Brain (organoid and tissue), 16 donors: ENCODE measurements at places on chromosomes 6 and 20.
A peak's percentile ranks its signal among the peaks of the same experiment; 100 is the strongest.

GRCh38 chr6:87848616-87849015 lies 146.6 kb upstream of the AKIRIN2 start:
- DNase-seq: no peak

DNA sequence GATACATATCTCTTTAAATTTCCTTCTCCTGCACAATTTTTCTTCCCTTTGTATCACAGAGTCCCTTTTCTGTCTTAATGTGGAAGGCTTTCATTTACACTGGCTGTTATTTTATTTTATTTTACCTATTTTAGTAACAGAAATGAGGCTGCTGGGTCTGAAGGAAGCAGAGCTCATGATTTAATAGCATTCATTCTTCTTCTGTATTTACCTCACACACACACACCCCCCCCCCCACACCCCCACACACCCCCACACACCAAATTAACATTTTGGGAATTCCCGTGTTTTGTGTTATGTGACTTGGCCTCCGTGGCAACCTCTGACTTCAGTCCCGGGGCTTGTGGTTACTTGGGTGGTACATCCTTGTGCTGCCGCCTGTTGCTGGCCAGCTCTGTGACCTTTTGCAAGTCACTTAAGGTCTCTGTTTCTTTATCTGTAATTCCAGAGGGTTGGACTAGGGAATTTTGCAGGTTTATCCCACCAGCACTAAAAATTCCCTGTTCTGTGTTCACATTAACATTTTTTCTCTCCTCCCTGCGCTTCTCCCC lies 108.8 kb downstream of the TIAM2 start:
- no peak for DNase-seq

DNA sequence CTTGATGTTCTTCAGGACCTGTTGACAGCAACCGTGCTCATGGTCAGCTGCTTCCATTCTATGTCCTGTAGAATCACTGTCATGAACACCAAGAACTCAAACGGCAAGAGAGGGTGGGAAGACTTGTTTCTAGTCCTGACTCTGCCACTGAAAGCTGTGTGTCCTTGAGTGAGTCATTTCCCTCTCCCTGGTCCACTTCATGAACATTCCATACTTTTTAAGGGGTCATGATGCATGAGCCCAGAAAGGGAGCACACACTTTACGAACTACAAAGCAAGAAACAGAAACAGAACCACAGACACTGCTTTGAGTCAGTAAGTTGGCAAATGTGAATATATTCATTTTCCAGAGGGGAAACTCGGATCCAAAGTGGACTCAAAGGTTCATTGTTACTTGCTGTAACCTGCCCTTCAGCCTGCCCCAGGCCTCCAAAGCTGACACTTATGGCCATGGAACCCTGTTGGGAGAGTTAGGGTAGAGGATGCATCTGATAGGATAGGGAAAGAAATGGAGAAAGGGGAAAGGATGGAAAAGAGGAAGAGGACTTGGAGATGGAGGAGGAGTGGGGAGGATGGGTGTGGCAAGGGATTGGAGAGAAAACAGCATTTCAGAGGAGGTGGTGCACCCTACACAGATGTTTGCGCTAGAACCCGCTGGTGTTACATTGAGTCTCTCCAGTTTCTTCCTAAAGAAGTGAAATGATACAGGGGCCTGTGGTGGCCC lies 129.8 kb downstream of the FOXO3 start:
- no peak for DNase-seq

GRCh38 chr20:48705240-48706115 lies 122.3 kb downstream of the PREX1 start:
- DNase-seq: no peak

DNA sequence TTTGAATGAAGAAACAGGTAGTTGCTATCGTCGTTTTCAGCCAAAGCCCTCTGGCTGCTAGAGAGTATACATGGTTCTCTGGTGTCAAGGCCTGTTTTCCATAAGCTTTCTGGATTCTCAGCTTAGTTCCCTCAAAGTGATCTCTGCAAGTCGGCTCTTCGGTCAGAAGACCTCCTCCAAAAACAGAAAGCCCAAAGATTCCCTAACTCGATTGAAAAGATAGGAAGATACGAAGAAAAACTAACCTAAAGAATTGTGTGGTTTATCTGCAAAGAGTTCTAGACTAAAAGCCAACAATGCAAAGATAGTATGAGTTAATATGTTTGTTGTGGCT lies 545 bp upstream of the ASCC3 start:
- DNase-seq: no peak

- DNase-seq: no peak
Observed at GRCh38 chr6:95240514-95240913, 336.8 kb upstream of the MANEA start.

- DNase-seq: no peak
Observed at GRCh38 chr6:39642270-39642669, 82.9 kb downstream of the KIF6 start.

DNA sequence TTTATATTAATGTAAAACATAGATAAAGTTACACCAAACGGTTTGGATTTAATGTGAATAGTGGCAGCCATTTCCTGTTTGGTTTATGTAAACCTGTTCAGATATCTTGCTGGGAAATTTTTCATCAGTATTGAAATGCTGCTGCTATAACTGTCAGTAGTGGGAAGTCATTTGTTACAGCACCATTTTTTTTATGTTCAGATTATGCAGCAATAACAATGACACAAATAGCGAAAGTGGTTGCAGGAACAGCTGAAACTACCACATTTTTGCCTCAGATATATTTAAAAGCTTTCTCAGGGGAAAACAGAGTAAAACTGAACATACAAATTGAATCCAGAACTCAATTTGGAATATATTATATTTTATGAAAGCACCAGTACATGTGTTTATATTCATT lies 128.8 kb upstream of the SIM1 start:
- no peak for DNase-seq

DNA sequence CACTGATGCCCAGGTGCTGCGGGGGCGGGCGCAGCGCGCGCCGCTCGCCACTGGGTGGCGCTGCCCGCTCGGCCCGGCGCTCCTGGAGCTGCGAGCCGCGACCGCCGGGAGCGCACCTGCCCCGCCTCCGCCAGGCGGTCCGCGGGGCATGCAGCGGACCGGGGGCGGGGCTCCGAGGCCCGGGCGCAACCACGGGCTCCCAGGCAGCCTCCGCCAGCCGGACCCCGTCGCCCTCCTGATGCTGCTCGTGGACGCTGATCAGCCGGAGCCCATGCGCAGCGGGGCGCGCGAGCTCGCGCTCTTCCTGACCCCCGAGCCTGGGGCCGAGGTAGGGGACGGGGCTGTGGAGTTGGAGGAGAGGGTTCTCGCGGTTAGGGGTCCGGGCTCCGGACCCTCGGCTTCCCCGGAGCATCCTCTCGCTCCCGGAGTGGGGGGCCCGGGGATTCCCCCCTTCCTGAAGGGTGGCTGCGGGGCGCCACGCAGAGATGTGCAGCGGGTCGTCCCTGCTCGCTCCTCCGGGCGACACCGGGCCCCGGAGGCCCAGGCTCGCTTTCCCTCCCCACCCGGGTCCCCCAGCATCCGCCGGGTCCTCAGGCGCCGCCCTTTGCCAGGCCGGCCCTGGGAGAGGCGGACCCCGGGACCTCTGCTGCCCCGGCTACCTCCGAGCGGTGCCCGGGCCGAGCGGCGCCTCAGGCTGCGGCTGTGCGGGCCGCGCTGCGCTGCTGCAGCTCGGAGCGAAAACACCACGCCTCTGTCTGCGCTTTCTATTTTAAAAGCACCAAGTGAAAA lies at the start of gene BCAS4:
TSS of gene BCAS4 (plus strand) at position 216 of the 789 bp plus-strand sequence. CDS start at position 239, 23 bp downstream.
- DNase-seq: peak; percentile 78

GRCh38 chr6:43291708-43292107 lies 6.4 kb upstream of the SLC22A7 start:
- no peak for DNase-seq

DNA sequence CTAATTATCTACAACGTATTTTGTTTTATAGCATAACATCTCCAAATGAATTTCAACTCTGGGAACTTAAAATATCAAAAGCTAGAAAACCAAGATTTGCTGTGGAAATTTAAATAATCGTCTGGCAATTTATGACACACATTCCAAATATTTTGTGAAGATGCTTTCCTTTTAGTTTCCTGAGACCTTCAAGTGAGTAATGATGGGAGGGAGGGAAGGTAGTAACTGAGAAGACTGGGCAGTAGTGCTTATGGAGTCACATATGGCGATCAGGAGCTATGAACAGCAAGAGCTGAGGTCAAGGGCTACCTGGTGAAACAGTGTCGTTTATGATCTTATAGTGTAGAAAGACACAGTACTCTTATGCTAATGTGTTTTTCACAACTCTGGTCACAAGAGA lies 178.2 kb upstream of the THEMIS start:
- DNase-seq: no peak

DNA sequence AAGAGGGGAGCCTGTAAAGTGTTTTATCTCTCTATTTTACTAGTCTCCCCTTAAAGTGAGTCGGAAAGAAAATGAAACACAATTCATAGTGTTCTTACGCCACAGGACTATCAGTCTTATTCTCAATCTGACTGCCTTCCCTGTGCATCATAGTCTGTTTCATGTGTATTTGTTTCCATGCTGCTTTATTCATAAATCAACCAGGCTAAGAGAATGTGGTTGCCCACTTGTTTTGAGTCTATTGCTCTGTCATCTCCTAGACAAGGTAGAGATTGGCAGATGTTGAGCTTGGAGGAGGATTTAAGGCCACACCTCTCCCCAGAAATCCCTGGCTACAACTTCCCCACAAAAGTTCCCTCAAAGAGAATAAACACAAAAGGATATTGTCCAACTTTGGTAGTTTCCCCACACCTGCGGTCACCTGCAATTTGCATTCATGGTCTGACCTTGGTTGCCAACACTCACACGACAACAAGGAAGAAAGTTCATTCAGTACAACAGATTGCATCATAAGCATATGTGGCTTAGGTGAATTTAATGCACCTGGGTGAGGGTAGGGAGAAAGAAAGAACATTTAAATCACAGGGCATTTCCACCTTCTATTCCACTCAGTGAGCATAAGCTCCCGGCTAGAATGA lies 167.1 kb upstream of the FBXL4 start:
- DNase-seq: no peak

GRCh38 chr6:163958646-163959045 lies 544.1 kb downstream of the QKI start:
- no peak for DNase-seq

DNA sequence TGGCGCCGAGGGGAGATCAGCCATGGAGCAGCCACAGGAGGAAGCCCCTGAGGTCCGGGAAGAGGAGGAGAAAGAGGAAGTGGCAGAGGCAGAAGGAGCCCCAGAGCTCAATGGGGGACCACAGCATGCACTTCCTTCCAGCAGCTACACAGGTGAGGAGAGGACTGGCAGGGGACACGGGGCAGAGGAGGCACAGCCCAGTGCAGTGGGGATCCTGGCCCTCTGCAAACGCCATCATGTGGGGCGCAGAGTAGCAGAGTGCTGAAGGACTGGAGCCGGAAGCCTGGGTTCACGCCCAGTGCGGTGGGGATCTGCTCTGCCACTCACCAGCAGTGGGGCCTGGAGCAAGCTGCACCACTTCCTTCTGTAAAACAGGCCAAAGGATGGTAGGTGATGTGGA lies 41.1 kb upstream of the FANCE start:
- no peak for DNase-seq

- no peak for DNase-seq
Observed at GRCh38 chr6:158283304-158283980, 28.8 kb upstream of the TULP4 start.

DNA sequence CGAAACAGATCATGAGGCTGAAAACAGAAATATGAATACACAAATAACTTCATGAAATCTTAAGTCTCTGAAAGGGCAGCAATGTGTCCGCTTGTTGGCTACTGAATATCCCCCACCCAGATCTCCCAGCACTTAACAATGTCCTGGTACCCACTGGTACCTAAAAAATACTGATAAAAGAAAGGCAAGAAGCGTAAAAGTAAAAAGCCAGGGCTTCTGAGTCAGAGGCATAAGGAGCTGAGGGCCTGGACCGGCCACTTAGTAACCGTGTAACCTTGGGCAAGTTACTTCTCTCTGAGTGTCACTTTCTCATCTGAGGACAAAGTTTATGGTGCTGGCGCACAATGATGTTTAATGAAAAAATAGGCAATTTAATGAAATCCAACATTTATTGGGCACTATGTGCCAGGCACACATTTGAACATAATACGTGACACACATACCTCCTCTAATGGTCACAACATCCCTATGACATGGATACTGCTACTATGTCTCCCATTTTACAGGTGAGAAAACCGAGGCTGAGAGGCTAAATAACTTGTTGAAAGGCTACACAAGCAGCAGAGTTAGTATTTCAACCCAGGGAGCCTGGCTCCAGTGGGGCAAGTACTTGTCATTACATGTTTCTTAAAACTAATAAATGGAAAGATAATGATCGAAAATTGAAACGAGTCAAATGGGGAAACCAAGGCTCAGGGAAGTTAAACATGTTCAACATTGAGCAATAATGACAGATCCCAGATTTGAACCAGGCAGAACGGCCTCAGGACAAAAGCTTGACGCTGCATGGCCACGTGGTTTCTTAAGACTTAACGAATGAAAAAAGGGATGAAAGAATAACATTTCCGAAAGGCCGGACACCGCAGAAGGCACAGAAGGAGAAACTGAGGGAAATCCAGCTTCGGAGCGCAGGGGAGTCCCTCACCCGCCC lies 828 bp downstream of the TP53RK start:
- DNase-seq: peak; percentile 83

- DNase-seq: no peak
Observed at GRCh38 chr6:7919871-7920270, 9.3 kb upstream of the TXNDC5 start.

GRCh38 chr20:47551222-47551621 lies 49.5 kb downstream of the NCOA3 start:
- peak; percentile 37 for DNase-seq

GRCh38 chr6:24053057-24053456 lies 73.0 kb upstream of the NRSN1 start:
- peak; percentile 80 for DNase-seq

GRCh38 chr20:4170621-4171537 lies 155.5 kb upstream of the RNF24 start:
- DNase-seq: no peak

GRCh38 chr6:40614671-40615070 lies 27.5 kb upstream of the LRFN2 start:
- DNase-seq: no peak

DNA sequence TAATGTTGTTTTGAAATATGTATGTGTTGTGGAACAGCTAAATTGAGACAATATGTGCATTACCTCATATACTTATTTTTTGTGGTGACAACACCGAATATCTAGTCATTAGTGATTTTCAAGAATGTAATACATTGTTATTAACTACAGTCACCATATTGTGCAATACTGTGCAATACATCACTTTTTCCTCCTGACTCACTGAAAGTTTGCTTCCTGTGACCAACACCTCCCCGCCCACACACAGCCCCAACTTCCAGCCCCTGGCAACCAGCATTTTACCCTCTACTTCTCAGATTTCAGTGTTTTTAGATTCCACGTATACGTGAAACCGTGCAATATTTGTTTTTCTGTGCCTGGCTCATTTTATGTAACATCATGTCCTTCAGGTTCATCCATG lies 627.9 kb downstream of the PRKN start:
- no peak for DNase-seq
